AG04450 (cell line): ENCODE measurements at places on chromosomes 12 and 14.
A peak's percentile ranks its signal among the peaks of the same experiment; 100 is the strongest.

DNA sequence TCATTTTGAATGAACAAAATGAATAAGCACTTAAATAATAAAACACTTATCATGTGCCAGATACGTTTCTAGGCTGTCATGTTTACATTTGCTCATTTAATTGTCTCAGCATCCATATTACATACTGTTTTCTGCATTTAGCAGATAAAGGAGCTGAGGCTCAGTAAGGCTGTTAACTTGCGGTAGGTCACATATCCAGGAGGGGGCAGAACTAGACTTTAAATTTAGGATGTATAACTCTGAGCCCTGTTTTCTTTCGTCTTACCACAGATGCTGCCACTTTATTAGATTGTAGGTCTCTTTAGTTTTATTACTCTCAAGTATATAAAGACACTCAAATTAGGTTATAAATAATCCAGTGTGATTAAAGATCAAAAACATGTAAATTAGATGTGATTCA lies 17.7 kb downstream of the IRAK4 start:
- no peak for DNase-seq

DNA sequence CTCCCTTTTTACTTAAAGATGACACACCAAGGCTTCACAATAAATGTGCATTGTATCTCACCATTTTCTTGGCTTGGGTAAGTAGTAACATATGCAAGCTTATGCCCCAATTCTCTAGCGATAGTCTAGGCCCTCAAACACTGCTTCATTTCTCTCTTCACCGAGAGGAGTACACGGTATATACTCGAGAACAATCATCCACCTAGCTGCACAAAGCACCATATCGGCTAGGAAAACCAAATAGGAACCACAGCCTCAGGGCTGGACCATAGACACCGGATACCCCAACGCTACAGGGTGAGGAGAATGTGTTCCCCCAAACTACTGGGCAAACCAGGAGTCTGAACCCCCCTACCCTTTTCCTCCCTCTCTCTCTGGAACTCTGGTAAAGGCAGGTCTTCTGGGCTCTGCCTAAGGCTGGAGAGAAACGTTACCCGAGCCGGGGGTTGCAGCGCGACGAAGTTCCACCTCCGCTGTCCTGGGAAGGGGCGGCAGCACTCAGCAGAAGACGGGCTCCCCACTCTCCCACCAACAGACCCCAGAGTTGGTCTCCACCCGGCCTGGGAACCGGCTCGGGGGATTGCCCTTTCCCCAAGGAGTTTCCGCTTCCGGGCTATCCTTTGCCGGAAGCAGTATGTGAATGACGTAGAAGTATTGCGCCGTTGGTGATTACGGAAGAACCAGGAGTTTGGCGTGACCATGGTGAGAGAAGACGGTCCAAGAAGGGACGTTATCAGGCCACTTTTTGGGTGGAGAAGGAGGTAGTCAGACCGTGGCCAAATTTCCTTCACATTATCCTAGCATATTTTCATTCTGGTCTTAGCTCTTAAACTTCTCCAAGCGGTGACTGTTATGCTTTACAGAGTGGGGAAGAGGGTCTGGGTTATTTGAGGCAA lies at the start of the genes AREL1 and FCF1:
AREL1 (minus strand) TSS at position 582 of the 896 bp plus-strand sequence. CDS start 27,465 bp downstream, outside the sequence.
FCF1 (plus strand) TSS at position 646 of the 896 bp plus-strand sequence; CDS start at position 700, 54 bp downstream.
- DNase-seq: peak; percentile 49

DNA sequence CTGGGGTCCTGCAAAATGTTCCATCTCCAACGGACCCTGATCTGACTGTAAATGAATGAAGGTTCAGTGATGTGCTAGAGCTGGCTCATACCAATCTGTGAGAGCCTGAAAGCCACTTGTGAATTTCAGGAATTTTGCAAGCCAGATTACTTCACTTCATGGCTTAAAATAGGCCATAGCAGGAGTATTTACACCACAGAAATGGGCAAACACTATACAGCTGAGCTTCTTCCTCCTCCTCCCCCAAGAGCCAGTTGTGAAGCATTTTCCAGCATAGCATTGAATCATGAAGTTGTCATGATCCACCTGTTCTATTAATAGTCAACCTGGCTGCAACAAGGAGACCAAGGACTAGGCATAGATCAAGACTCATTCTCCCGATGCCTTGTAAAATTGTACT lies 141.3 kb upstream of the RASSF8 start:
- DNase-seq: no peak

DNA sequence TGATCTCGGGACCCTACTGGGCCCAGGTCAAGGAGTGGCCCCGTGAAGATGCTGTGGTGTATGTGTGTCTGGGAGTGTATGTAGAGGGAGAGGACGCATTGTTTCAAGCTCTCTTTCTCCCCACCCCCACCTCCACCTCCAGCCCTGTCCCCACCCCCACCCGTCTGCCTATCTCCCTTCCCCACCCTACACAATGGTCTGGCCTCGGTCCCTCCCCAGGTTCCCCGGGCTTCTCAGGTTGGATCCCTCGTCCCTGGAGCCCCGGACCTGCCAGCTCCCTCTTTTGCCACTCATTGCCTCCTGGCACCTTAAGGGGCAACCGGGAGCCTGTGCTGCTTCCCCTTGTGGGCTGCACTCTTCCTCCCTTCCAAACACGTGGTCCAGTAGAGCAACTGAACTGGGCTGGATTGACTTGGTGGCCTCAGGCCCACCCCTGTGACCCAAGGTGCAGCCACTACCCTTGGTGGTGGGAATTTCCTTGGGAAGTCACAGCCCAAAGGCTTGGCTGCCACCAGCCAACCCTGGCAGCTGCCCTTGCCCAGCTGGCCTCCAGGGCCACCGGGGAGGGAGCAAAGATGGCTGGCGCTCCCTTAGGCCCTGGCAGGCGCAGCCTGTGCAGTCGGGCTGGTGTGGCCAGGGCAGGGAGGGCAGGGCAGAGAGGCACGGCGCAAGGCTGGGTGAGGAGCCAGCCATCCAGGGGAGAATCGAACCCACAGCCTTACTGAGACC lies 628 bp downstream of the VRTN start:
- DNase-seq: no peak

DNA sequence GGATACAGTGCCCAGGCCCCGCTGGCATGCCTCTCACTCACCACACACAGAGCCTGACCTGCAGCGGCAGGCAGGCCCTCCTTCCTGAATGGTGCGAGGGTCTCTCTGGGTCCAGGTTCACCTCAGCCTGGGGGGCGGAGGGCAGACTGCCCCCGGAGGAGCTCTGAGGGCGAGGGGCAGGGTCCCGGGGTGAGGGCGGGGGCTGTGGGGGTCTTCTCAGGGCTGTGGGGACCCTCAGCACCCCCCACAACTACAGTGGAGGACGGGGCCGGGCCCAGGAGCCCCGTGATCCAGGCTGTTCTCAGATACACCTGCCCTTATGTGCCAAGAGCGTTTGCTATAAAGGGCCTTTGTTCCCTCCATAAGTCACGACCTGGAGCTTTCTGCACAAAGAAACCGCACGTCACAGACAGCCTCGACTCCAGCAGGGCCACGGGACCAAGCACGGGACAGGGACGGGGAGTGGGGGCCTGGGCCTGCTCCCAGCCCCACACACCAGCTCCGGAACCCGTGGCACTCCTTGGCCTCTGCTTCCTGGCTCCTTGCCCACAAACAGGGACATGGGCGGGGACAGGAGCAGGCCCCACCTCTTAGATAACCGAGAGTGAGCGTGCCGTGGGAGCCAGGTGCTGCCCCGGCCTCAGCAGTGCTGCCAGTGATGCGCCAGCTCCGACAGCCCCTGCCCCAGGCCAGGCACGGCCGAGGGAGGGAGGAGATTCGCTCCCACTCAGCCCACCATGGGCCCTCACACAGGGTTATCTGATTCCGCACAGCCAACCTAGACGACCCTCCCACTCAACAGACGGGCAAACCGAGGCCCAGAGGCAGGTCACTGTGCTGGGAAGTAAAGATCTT lies 101.9 kb downstream of the RFLNA start:
- no peak for DNase-seq

GRCh38 chr14:49982501-49982951 lies 89.6 kb downstream of the ARF6 start:
- peak; percentile 72 for DNase-seq

DNA sequence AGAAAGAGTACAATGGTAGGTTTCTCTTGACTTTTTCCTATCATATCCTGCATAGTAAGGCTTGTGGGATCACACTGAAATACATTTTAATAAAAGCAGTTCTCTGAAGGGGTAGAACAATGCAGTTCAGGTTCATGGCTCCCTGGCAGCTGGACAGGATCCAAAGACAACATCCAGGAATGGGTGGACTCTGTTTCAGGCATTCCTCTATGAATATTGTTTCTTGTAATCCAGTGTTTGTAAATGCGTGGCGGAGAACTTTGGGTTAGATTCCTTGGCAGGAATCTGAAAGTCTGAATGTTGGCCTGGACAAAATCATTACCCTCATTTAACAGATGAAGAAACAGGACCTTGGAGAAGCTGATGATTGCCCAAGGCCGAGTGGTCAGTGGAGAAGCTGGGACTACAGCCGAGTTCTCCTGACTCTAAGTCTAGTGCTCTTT lies 43.5 kb downstream of the SYNE2 start:
- no peak for DNase-seq

DNA sequence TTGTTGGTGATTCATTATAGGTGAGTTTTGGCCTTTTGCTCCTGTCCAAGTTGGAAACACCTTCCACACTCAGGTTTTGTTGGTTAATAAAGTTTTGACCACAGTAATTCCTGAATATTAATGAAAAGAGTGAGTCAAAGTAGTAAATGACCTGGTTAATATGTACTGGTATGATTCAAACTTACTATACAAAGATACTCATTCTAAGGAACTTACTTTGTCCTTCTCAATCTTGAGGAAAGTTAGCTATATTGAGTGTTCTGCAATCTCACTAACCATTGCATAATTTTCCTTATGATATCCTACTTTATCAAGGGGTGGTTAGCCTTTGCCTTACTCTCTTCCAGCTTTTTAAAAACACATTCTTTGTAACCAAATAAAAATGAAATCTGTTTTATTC lies 20.9 kb upstream of the HECTD1 start:
- no peak for DNase-seq

- no peak for DNase-seq
Observed at GRCh38 chr12:22299294-22299912, 35.1 kb downstream of the ST8SIA1 start.

GRCh38 chr12:77122236-77122635 lies 56.9 kb upstream of the E2F7 start:
- peak; percentile 76 for DNase-seq

GRCh38 chr12:89959179-89959578 lies 250.5 kb upstream of the ATP2B1 start:
- DNase-seq: no peak

GRCh38 chr12:51962737-51963136 lies 11.2 kb downstream of the ACVR1B start:
- no peak for DNase-seq

DNA sequence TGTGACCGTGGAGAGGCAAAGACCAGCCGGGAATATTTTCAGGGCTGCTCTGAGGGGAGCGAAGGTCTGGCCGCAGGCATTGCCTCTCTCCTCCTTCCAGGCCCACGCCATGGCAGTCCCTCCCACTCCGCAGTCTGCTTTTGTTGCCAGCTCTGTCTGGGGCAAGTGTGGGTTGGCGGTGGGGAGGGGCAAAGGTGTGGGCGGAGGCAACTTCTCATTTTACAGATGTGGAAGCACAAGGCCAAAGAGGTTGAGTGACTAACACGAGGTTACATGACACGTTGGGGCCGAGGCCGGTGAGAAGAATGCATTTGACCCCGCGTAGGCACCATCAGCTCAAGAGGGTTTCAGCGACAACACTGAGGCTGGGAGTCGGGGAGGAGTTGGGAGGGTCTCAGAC lies 6.1 kb upstream of the FAIM2 start:
- DNase-seq: no peak

DNA sequence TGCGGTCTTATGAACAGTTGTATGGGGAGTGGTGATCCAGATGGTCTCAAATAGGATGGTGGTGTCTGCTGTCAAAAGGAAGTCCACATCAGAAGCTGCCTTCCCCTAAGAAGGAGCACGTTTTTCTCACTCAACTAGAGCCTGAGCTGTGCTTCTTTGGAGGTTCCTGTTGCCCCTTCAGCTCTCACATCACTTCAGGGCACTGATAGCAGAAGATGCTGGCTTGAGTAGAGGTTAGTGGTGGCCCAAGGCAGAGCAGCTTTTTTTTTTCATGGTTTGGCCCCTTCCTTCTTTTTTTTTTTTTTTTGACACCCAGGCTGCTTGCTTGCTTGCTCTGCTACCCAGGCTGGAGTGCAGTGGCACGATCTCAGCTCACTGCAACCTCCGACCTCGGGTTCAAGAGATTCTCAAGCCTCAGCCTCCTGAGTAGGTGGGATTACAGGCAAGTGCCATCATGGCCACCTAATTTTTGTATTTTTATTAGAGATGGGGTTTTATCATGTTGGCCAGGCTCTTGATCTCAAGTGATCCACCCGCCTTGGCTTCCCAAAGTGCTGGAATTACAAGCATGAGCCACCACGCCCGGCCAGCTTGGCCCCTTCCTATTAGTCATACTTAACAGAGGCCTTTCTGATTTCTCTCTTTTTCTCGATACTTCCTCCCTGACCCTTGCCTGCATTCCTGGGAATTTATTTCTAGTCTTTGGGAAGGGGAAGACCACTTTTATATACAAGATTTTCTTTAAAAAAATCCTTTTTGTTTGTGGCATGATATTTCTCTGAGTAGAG lies 31.6 kb downstream of the KLRD1 start:
- DNase-seq: no peak

- DNase-seq: no peak
Observed at GRCh38 chr12:82461393-82461792, 103.1 kb downstream of the METTL25 start.

GRCh38 chr14:27739657-27740156 lies 1026.9 kb upstream of the FOXG1 start:
- no peak for DNase-seq

- no peak for DNase-seq
Observed at GRCh38 chr12:4849115-4849541, 60.6 kb upstream of the KCNA1 start.

- no peak for DNase-seq
Observed at GRCh38 chr14:28294834-28295440, 471.6 kb upstream of the FOXG1 start.

- no peak for DNase-seq
Observed at GRCh38 chr12:12336049-12336411, 14.0 kb downstream of the MANSC1 start.

DNA sequence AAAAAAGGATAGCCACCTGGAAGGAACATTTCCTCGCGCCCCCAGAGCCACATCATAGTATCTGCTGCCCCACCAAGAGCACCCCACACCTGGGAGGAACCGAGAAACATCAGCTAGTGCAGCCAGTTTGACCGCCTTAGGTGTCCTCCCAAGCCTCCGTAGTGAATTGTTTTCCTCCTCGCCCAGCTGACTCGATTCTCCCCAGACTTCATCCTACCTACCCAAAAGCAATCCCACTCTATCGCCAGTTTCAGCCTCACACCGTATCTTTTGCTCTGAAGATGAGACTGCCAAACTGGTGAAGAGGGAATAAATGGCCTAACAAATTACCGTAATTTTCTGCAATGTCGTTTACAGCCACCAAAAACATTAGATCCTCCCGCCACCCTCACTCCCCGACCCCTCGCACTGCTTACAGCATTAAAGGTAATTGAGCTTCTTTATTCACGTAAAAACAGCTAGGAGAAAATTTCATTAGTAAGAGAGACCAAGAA lies 1.2 kb upstream of the SLC11A2 start:
- no peak for DNase-seq

DNA sequence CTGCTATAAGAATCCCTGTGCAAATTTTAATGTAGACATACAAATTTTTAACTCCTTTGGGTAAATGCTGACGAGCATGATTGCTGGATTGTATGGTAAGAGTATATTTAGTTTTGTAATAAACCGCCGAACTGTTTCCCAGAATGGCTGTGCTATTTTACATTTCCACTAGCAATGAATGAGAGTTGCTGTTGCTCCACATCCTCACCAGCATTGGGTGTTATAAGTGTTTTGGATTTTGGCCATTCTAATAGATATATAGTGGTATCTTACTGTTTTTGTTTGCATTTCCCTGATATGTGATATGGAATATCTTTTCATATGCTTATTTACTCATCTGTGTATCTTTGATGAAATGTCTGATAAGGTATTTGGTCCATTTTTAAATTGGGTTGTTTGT lies 23.7 kb downstream of the ETNK1 start:
- no peak for DNase-seq
